T47D (cell line): ENCODE measurements at places on chromosomes 3 and 15.

- no peak for DNase-seq
These were observed 151.0 kb downstream of the FAM43A start for GRCh38 chr3:194836661-194837060.

GRCh38 chr3:185939721-185940120 lies 1.9 kb upstream of the TRA2B start:
- no peak for DNase-seq

DNA sequence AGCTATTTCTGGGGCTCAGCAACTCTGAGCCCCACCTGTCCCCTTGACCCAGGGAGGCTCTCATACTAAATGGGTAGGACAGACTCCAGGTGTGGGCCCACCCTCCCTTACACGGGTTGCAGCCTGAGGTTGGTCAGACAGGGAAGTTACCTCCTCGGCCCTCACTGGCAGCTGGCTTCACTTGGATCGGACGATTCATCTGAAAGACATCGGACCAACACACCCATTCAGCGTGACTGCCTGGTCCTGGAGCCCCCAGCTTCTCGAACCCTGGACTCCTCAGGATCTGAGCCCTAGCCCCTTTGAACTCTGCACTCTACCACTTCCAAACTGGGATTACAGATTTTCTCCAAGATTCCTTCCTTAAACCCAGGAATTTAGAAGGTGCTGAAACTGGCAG lies 15.4 kb downstream of the CELF6 start:
- no peak for DNase-seq

- no peak for DNase-seq
These were observed 74.6 kb downstream of the TGFBR2 start for GRCh38 chr3:30680789-30681648.

GRCh38 chr3:34361921-34362320 lies 563.5 kb downstream of the PDCD6IP start:
- DNase-seq, result no peak

GRCh38 chr3:157240408-157240807 lies 80.5 kb upstream of the CCNL1 start:
- DNase-seq, result no peak

- no peak for DNase-seq
These were observed 32.4 kb upstream of the CDV3 start for GRCh38 chr3:133540896-133541674.

- no peak for DNase-seq
These were observed 32.2 kb downstream of the HGD start for GRCh38 chr3:120649830-120650233.

GRCh38 chr3:5198986-5199731 lies 11.7 kb downstream of the EDEM1 start:
- DNase-seq, result no peak
